T-helper 2 cell treated with Interferon-gamma antibody and Interleukin-4, amounts not matched to agents 100 ng/mL and 5 ng/mL, for 36 hours (primary cell): ENCODE measurements at places on chromosomes 2 and 18. TPM values are rescaled to one million over a fixed set of nuclear protein-coding genes. Genes with fewer than 3 reads are reported as not detected.

The FAM124B gene
- total RNA-seq: 4.5 and 4.7 TPM in 2 replicates

The NOL4 gene
- not detected in 2 replicates for total RNA-seq

The ACMSD gene
- total RNA-seq: not detected in 2 replicates

The IL36B gene
- total RNA-seq: not detected in 2 replicates

The MEIS1 gene
- total RNA-seq: not detected in 2 replicates

The RIF1 gene
- total RNA-seq: 56.6 and 63.9 TPM in 2 replicates

The COL6A3 gene
- total RNA-seq: 0.52 and 0.80 TPM in 2 replicates

The CYBRD1 gene
- total RNA-seq: 2.0 and 2.7 TPM in 2 replicates

The ABCG5 gene
- not detected in 2 replicates for total RNA-seq

The CCBE1 gene
- total RNA-seq: 0.05 TPM in 1 of 2 replicates, not detected in the other

The GAL3ST2 gene
- 0.23 and 0.61 TPM in 2 replicates for total RNA-seq

The KLHL41 gene
- total RNA-seq: not detected in 2 replicates

The CNTNAP5 gene
- not detected in 2 replicates for total RNA-seq

The AQP12B gene
- not detected in 2 replicates for total RNA-seq

The MC4R gene
- total RNA-seq: not detected in 2 replicates

The ASXL3 gene
- not detected in 2 replicates for total RNA-seq

The CAVIN2 gene
- total RNA-seq: not detected in 2 replicates

The SH3YL1 gene
- 13.9 and 15.6 TPM in 2 replicates for total RNA-seq

The IGFBP5 gene
- not detected in 2 replicates for total RNA-seq

The STON1 gene
- 1.7 and 1.9 TPM in 2 replicates for total RNA-seq

The MERTK gene
- total RNA-seq: 0.09 and 0.27 TPM in 2 replicates

The EML6 gene
- 0.32 and 0.89 TPM in 2 replicates for total RNA-seq

The VWC2L gene
- total RNA-seq: not detected in 2 replicates

The TFCP2L1 gene
- 0.02 TPM in 2 replicates for total RNA-seq

The DAW1 gene
- not detected in 2 replicates for total RNA-seq

The MCM6 gene
- 141 and 144 TPM in 2 replicates for total RNA-seq

The PAX8 gene
- total RNA-seq: 0.32 and 0.45 TPM in 2 replicates

The ARID5A gene
- 53.6 and 56.7 TPM in 2 replicates for total RNA-seq

The SULT1C2 gene
- not detected in 2 replicates for total RNA-seq

The ARHGAP25 gene
- 82.8 and 89.1 TPM in 2 replicates for total RNA-seq

The COLEC12 gene
- not detected in 2 replicates for total RNA-seq

The PLCL1 gene
- total RNA-seq: 2.2 and 2.5 TPM in 2 replicates

The C2orf78 gene
- total RNA-seq: not detected in 2 replicates

The CSRNP3 gene
- total RNA-seq: not detected in 2 replicates

The ANKRD30BL gene
- not detected in 2 replicates for total RNA-seq

The GPR155 gene
- total RNA-seq: 9.9 and 11.6 TPM in 2 replicates

The FABP1 gene
- not detected in 2 replicates for total RNA-seq

The TDRD15 gene
- total RNA-seq: not detected in 2 replicates

The WDR7 gene
- total RNA-seq: 36.4 and 42.5 TPM in 2 replicates

The AFG3L2 gene
- 46.1 and 47.5 TPM in 2 replicates for total RNA-seq

The LRATD1 gene
- total RNA-seq: not detected in 2 replicates

The UGT1A10 gene
- not detected in 2 replicates for total RNA-seq

The LYG2 gene
- total RNA-seq: not detected in 2 replicates

The HMSD gene
- total RNA-seq: 1.2 and 3.3 TPM in 2 replicates

The ANO7 gene
- total RNA-seq: 0.32 and 0.52 TPM in 2 replicates

The REG3G gene
- total RNA-seq: not detected in 2 replicates

The HOXD10 gene
- total RNA-seq: not detected in 2 replicates

The SPP2 gene
- total RNA-seq: not detected in 2 replicates
